ENCODE measurements at places on chromosomes 7 and 10.

DNA sequence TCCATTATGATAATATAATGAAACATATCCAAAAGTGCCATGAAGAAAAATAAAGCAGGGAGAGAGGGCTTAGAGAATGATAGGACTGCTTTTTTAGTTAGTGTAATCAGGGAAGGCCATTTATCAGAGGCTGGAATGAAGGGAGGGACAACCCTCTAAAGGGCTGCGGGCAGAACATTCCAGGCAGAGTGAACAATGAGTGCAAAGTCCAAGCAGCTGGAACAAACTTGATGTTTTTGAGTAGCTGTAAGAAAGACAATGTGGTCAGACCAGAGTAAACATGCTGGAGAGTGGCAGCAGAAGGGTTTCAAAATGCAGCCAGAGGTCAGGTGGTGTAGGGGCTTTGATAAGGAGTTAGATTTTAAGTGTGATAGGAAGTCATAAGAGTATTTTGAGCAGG, 65.6 kb upstream of the CCDC6 start:
- DNase-seq: no peak

GRCh38 chr7:8629504-8629903, 196.1 kb downstream of the NXPH1 start:
- DNase-seq: no peak

DNA sequence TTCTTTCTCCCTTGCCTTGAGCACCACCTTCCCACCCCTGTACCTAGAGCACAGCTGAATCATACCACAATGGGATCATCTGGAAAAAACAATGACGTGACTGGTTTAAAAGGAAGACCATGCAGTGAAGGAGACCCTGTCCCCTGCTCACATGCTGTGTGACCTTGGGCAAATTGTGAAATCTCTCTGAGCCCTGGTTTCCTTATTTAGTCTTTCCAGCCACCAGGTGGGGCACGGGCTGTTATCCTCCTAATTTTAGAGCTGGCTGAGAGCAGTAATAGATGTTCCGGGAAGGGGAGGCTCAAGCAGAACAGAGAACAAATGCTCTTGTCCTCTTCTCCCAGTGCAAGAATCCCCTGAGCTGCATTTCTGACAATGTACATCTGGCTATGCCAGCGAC, 198.3 kb downstream of the RPS24 start:
- DNase-seq: no peak

DNA sequence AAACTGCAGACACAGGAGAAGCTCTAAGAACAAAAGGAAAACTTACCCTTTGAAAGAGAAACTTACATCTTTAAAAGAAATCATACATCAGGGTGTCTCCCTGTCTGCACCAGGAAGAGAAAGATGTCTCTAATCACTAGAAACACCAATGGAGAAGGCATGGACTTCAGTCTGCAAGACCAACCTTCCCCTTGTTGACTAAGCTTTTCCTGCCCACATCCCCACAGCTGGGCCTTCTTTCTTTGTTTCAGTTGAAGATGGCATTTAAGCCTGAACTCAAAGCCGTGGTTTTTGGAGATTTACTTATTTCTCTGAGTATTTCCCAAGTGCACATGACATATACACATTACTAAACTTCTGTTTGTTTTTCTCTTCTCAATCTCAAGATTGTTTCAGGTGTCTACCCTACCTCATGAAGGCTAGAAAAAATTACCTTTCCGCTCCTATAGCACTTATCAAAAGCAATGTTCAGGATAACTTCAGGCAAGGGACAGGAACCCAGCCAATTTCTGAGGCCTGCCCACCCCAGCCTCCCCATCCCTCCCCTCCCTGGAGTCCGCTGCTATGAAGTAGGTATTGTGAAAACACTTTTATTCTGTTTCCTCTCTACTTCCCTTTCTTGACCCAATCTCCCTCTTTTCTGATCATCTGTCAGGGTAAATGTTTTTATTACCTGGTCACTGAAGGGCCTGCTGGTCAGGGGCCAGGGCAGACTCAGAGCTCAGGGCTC, 2.8 kb upstream of the SLC29A3 start:
- DNase-seq: no peak

- no peak for DNase-seq
Measured at GRCh38 chr7:101744588-101744987, 72.8 kb upstream of the CUX1 start.

DNA sequence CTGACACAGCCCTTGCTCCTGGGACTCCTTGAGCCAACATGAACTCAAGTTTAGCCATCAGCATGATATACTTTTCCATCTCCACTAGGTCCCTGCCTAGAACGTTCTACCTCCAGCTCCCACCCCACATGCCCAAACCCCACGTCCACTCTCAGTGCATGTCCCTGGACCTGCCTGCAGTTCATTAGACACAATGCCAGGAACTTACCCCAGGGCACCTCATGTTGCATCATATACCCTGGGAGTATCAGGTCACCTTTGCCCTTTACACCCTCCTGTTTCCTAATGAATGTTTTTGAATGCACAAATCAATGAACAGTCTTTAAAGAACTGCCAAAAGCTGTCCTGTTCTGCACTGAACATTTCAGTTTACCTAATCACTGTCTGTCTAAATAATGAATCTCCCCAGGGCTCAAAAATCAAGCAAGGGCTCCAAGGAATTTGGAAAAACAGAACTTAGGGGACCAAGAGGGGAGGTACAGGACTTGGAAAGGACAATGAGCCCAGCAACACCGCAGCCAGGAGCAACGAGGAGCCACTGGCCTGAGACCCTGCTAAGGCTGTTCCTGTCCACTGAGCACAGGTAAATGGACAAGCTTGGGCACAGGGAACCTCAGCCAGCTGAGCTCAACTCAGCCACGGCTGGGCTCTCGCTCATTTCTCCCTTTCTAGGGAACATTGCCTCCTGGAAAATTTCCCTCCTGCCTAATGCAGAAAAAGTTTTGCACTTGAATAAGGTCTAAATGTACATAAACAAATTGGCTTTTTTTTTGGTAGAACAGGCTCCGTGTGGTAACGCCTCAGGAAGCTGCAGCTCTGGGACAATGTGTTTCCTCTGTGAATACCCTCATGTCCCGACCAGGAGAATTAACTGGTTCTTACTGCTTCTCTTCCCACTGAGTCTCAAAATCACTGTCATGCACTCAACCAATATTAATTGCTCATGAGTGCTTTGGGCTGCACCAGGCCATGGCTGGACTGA, 7.4 kb downstream of the MAT1A start:
- no peak for DNase-seq

- DNase-seq: peak; percentile 52
Measured at GRCh38 chr10:73159038-73159648, 8.7 kb downstream of the ECD start.

- DNase-seq: no peak
Measured at GRCh38 chr10:12934777-12935176, 66.7 kb downstream of the CCDC3 start.

DNA sequence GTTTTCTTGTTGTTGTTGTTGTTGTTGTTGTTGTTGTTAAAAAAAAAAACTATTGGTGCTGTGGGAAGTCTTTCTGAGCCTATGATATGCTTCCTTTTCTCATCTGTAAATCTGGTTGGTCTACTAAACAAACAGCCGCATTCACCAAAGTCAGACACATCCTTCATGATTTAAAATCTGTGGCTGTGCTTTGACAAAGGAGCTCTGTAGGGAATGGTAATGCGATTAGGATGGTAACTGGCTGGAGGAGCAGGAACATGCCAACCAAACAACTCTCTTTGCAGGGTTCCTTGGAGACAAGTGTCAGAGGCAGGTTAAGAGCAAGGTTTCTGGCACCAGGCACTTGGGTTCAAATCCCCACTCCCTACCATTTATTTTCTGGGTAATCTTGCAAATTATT, 14.9 kb upstream of the SP4 start:
- no peak for DNase-seq

- no peak for DNase-seq
Measured at GRCh38 chr10:101670635-101671034, 24.3 kb downstream of the FBXW4 start.

DNA sequence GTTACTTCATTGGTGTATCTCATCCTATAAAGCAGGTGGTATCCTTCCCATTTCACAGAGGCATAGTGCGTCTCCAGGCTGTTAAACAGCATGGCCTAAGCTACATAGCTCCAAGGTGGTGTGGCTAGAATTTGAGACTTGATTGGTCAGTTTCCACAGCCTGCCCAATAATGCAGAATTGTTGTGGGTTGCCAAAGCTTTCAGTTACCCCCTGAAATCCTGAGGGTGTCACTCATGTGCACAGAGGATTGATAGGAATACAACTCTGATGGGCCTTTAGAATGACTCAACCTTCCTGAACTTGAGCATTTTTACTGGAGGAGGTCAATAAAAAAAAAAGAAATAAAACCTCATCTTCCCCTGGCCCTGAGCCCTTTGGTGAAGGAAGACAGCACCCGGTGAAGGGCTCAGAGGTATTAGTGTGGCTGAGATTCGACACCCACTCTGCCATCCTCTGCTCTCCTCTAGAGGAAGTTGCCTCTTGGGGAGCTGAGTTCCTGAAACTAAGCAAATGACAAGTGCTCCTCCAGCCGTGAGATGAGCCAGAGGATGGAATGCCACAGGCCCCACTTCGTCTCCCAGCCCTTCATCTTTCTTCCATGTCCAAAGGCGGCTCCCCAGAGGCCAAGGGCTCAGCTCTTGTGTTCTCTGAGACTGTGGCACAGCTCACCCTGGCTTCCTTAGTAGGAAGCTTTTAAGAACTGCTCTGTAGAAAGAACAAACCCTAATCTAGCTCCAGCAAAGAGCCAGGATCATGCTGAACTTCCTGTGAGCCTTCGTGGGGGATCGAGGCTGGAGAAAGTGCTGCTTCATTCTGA, 1.0 kb downstream of the ACSL5 start:
- peak; percentile 21 for DNase-seq

DNA sequence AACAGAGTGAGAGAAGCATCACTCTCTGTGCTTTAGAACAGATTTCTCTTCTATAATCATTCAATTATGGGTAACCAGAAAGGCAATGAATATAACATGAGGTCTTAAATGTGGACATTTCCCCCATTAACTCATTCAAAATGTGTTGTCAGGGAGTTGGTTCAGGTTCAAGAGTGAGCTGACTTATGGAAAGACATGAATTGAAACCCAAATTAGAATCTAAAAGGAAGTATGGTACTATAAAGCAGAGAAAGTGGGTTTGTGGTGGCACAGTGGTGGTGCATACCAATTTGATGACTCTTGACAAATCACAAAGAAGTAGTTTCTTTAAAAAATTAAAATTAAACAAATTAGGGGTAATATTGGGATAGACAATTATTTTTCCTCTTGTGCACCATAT, 114.6 kb upstream of the MEOX2 start:
- DNase-seq: no peak

GRCh38 chr10:69061305-69062161, 26.4 kb upstream of the SRGN start:
- peak; percentile 34 for DNase-seq

GRCh38 chr7:32357535-32358277, 132.5 kb downstream of the LSM5 start:
- no peak for DNase-seq

- no peak for DNase-seq
Measured at GRCh38 chr7:25996006-25996408, 156.0 kb upstream of the NFE2L3 start.

- DNase-seq: no peak
Measured at GRCh38 chr7:133853706-133854276, 273.3 kb upstream of the LRGUK start.

GRCh38 chr7:16587790-16588189, 57.8 kb downstream of the ANKMY2 start:
- no peak for DNase-seq

GRCh38 chr7:85554236-85555178, 367.7 kb upstream of the SEMA3D start:
- DNase-seq: peak; percentile 5

DNA sequence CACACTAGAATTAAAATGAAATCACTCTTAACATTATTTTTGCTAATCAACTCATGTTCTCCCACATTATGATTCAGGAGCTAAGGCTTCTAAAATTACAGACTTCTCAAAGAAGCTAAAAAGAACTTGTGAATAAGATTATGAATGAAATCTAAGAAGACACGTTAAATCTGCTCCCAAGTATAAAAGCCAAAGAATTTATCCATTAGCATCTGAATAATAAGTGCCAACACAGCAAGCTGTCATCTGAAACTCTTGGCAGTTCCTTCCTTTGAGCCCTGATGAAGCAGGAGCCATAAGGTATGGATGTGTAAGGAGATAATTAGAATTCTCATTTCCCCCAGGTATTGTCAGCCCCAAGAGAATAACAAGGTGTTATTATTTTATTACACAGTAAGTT, 50.3 kb downstream of the TPK1 start:
- DNase-seq: no peak

DNA sequence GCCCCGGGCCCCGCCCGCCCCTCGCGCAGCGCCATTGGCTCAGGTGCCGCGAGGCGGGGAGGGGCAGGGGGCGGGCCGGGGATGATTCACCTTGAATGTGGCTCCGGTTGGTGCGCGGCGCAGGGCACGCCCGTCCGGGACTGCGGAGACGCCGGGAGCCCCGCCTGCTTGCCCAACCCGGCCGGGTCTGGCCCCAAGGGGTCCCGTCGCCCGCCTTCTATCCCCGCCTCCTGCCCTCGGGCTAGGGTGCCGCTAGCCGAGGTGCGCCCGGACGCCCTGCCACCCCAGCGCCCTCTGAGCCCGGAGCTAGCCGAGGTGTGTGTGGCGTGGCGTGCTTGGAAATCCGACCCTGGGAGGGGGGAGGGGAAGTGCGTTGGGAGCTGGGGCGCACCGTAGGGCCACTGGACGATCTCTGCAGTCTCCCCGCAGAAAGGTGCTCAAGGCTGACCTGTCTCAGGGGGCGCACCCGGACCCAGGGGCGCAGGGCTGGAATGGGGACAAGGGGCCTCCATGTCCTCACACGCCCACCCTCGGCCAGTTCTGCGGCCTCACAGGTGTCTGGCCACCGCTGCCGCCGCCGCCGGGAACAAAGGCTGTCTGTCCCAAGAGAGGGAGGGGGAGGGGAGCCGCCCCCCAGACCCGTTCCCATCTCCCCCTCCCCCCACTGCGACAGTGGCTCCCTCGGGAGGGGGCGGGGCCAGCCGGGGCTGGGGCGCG, 168.9 kb downstream of the NRF1 start:
- DNase-seq: peak; percentile 53

GRCh38 chr7:115087437-115087836, 165.5 kb downstream of the MDFIC start:
- DNase-seq: no peak

- DNase-seq: peak; percentile 12
Measured at GRCh38 chr10:12547301-12547771, 198.0 kb downstream of the CAMK1D start.

DNA sequence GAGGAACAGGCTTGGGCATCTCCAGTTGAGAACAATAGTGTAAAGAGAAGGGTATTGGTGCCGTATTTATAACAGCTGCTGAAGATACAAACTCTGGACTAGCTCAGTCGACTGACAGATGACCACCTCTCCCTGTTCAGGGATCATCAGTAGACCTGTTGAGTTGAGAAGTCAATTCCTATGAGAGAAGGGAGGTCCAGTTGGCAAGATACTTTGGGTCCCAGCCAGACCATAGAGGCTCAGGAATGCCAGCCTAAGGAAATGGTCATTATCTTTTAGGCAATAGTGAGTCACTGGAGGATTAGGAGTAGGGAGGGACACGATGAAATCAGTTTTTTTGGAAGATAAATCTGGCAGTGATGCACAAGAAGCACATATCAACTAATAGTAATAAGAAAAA, 202.9 kb downstream of the TRIL start:
- no peak for DNase-seq

- DNase-seq: peak; percentile 47
Measured at GRCh38 chr7:114921631-114922025, 266 bp upstream of the MDFIC start.

GRCh38 chr7:27156508-27156898, at the start of gene HOXA7:
TSS of gene HOXA7 (minus strand) at chr7:27156675. CDS start at chr7:27156545, 130 bp downstream.
- DNase-seq: no peak
